Karpas-422 (cell line): ENCODE measurements at places on chromosomes 12 and 14.

GRCh38 chr12:110301065-110301806, 20.2 kb downstream of the ATP2A2 start:
- no peak for DNase-seq

DNA sequence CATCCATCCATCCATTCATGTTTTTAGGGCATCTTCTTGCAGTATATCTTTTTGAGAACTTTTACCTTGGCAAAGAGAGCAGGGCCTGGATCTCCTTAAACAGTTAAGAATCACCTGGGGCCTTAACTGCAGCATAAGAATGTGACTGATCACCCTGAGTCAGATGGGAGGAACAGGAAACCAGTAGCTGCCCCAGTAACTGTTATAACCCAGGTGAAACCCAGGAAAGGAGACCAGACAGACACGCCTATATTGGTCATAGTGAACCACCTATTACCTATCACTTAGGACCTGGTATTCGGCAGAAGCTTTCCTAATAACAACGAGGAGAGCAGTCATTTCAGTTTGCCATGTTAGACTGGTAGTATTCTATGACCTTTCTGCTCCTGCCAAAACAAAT, 43.4 kb upstream of the NR2C1 start:
- DNase-seq: no peak

DNA sequence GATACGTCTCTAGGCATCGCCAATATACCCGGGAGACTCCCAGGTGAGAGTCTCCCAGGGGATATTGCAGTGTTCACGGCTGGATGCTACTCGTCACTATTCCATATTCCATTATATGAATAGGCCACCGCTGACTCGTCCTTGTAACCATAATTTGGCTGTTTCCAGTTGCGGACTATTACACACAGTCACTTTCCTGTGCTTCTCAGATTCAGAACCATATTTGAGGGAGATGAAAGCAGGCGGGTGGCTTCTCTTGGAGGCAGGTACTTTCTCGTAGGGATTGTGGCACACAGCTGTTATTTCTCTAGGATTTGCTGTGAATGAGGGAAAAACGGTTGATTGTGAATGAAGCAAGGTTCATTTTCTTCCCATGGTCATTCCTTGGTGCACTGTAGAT, 73.0 kb downstream of the ADGRD1 start:
- DNase-seq: no peak

DNA sequence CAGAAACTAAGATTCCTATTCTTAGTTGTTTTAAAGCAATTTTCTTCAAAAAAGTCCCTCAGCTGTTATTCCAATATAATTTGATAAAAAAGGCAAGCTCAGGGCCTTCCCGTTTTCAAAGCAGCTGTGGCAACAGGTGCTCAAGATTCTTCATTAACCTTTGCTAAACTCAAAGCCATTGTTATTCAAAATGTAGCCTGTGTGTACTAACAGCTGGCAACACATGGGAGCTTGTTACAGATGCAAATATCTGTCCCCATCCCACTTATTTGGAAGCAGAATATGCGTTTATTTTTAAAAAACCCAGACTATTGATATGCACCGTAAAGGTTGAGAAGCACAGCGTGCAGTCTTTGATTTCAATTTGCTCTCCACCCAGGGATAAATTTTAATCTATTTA, 210.4 kb upstream of the SYT10 start:
- no peak for DNase-seq

DNA sequence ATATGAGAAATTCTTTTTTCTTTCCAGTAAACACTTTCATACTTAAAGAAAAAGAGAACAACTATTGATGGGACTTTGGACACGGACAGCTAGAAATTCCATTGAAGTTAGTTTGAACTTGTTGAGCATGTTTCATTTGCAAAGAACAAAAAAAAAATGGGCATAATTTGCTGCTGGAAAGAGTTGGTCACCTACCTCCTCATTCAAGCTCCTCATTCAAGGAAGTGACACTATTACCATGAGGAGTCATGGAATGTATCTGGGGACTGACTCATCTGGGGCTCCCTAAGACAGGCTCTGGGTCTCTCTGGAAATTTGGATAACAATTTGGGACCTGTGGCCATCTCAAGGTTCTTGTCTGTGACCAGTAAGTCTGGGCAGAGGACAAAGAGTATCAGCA, 50.4 kb downstream of the KICS2 start:
- DNase-seq: no peak

GRCh38 chr14:58138031-58138713, 13.8 kb downstream of the ARMH4 start:
- DNase-seq: no peak

DNA sequence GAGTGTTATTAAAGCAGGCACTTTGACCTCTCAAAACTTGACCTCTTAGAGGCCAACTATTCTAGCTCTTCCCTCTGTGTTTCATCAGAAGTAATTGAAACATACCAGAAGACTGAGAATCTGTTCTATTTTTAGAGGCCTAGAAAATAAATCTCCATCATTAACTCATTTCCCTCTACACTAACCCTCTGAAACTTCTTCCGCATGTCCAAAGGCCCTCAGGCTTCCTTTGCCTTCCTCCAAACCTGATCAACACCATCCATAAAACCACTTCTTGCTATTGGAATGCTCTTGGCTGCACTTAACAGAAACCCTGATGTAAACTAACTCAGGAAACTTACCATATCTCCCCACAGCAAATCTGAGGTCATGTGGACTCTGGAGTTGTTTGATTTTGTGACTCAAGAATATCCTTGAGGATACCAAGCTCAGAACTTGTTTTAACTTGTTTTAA, 196.4 kb downstream of the RPAP3 start:
- no peak for DNase-seq

DNA sequence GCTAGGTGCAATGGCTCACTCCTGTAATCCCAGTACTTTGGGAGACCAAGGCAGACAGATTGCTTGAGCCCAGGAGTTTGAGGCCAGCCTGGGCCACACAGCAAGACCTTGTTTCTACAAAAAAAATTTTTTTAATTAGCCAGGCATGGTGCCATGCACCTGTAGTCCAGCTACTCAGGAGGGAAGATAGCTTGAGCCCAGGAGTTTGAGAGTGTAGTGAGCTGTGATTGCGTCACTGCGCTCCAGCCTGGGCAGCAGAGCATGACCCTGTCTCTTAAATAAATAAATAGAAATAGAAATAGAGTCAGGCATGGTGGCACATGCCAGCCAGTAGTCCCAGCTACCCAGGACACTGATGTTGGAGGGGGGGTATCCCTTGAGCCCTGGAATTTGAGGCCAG, 36.7 kb upstream of the CLIP1 start:
- no peak for DNase-seq

GRCh38 chr12:29547864-29548263, 50.4 kb upstream of the OVCH1 start:
- no peak for DNase-seq

- peak; percentile 90 for DNase-seq
Observed at GRCh38 chr12:127677537-127678131, 589.3 kb upstream of the TMEM132C start.

GRCh38 chr12:14665354-14666348, 30.7 kb downstream of the GUCY2C start:
- peak; percentile 57 for DNase-seq

- DNase-seq: no peak
Observed at GRCh38 chr14:92398888-92399636, 76.1 kb downstream of the SLC24A4 start.

GRCh38 chr14:93785423-93785822, 2.9 kb downstream of the PRIMA1 start:
- no peak for DNase-seq

DNA sequence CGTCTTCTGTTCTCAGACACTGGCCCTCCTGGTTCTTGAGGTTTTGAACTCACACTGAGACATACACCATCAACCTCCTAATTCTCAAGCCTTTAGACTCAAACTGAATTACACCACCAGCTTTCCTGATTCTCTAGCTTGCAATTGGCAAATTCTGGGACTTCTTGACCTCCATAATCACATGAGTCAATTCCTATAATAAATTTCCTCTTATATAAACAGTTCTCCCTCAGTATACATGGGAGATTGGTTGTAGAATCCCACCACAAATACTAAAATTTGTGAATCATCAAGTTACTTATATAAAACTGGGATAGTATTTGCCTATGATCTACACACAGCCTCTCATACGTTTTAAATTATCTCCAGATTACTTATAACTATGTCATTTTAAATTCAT, 162.2 kb downstream of the DIO2 start:
- DNase-seq: no peak
